ENCODE measurements at places on chromosomes 2 and 18.

DNA sequence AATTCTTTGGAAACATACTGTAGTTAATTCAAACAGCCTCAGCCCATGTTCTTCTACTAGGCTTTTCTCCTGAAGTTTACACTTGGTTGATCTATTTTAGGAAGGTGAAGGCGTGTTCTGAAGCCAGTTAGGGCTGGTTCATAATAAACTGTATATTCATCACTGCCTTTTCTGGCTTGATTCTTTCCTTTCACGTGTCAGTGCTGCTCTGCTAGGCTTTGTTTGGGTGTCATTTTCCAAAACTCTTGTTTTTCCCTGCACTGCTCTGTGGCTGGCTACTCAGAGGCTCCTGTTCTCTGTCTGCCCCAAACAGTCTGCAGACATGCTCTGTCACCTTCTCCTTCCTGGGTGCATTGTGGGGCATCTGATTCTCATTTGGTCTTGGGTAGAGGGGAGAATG is 136.1 kb downstream of the PARD3B start:
- no peak for DNase-seq

- DNase-seq = no peak
Observed at GRCh38 chr2:127110985-127111384, 4.0 kb upstream of the BIN1 start.

- DNase-seq = no peak
Observed at GRCh38 chr2:51084750-51085149, 52.8 kb upstream of the NRXN1 start.

DNA sequence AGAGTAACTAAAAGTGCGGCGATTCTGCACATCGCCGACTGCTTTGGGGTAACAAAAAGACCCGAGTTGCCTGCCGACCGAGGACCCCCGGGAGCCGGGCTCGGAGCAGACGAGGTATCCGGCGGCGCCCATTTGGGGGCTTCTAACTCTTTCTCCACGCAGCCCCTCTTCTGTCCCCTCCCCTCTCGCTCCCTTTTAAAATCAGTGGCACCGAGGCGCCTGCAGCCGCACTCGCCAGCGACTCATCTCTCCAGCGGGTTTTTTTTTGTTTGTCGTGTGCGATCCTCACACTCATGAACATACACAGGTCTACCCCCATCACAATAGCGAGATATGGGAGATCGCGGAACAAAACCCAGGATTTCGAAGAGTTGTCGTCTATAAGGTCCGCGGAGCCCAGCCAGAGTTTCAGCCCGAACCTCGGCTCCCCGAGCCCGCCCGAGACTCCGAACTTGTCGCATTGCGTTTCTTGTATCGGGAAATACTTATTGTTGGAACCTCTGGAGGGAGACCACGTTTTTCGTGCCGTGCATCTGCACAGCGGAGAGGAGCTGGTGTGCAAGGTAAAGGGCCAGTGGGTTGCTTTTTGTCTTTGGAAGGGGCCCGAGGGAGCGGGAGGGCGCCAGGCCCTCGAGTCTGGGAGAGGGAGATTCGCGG is 1.4 kb downstream of the TRIB2 start:
- no peak for DNase-seq

DNA sequence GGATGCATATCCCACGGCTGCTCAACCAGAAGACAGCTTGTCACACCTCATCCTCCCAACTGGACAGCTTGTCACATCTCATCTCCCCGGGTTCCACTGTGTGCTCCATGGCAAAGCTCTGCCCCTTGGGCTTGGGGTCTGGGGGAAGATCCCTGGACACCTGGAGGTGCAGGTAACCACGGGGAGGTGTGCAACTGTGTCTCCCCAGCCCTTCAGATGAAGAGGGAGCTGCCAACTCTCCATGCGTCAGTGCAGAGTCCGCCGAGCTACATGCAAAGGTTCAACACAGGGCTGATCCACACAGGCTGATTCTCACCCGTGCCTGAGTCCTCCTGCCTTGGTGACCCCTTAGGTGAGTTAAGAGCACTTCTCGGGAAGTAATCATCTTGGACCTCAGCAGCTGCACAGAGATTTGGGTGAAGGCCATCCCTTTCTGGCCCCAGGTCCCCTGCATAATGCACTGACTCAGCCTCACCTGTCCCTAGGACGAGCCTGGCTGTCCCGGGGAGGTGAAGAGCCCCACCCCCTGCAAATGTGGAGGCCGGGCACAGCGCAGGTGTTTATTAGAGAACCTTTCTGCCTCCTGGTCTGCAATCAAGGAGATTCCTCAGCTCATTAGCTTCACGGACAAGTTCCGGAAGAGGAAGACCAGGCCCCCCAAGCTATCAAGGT is 157.9 kb downstream of the PXDN start:
- DNase-seq = no peak

DNA sequence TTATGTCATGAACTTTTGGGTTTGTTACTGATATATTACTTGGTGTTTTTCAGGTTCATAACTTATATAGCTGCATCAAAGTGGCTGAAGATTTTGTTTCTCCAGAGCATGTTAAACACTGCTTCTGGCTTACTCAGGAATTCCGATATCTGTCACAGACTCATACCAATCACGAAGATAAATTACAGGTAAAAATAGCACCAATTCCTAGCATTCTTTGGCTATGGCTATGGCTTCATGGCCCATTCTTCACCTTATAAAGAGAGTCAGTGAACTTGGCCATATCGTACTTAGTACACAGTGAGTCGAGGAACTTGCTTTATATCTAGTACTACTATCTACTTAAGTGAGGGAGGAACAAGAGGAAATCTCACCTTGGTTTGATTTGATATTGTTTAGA is 49.9 kb downstream of the KDM3A start:
- DNase-seq = no peak

DNA sequence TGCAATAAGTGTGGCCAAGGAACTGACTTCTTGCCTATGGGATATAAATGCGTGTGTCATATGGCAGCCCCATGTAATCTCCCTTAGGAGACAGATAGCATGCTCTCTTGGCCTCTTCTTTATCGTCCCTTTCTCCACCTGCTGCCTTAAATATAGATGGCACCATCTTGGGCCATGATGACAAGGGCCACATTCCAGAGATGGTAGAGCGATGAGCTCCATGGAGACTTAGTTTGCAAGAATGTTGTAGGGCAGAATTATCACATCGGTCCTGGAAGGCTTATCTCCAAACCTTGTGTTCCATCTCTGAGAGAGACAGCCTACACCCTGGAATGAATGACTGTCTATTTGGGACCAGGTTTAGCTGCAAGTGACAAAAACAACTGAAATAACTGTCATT is 536.7 kb downstream of the TNS1 start:
- DNase-seq = no peak

GRCh38 chr18:24799176-24799575 is 338.7 kb downstream of the HRH4 start:
- no peak for DNase-seq

DNA sequence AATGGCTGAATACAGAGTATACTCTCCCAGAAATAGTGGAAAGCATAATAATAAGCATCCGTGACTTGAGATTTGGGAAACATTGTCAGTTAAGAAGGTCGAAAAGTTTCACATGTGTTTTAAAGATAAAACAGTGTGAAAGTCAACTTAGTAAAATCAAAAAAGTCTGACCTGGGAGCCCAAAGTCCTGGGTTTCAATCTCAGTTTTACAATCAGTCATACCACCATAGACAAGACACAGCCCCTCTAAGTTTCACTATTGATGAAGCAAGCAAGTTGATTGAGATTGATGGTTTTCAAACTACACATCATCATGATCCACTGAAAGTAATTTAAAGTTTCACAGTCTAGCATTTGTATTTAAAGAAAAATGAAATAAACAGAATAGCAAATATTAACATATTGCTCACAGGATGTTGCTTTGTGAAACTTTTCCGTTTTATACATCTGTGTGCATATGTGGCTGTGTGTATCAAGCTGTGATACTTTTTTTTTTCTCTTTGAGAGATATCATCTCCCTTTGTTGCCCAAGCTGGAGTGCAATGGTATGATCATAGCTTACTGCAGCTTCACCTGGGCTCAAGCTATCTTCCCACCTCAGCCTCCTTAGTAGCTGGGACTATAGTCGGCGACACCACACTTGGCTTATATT is 71.1 kb downstream of the PIK3C3 start:
- DNase-seq = no peak

DNA sequence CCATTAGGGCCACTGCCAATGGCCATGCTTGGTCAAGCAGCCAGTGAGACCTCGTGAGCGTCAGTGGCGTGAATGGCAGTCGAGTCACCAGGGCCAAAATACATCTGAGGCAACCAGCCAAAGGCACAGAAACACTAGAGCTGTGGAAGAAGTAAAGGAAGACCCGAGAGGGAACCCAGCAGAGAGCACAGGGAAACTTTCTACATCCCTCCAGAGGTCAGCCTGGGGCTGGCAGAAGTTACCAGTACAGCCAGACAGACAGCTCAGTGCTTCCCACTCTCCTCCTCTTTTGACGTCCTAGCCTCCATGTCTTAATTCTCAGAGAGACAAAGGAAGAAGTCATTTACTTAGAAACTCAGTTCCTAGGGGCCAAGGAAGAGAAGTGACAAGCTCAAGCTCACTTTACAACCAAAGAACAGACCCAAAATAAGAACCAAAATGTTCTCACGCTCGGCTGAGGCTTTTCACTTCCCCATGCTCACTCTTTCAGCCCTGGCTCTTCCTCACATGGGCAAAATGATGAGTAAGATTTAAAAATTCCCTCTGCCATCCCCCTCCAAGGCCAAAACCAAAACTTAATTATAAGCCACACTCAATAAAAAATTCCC is 8.7 kb downstream of the CYRIA start:
- DNase-seq = peak; percentile 82

DNA sequence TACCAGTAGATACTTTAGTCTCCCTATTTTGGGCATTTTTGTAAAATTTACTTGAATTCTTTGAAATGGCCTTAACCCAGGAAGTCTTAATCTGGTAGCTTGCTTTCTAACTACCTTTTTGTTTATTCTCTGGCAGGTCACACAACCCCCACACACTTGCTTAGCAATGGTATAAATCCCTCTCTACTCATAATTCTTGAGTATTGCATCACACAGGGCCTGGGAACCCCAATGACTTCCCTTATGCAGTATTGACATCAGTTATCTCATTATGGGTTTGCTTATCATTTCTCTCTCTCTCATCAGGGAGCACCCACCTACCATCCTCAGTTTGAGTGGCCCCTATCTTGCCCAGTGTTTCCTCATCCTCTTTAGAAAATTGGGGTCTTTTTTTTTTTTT is 207.1 kb downstream of the KCNS3 start:
- DNase-seq = no peak

DNA sequence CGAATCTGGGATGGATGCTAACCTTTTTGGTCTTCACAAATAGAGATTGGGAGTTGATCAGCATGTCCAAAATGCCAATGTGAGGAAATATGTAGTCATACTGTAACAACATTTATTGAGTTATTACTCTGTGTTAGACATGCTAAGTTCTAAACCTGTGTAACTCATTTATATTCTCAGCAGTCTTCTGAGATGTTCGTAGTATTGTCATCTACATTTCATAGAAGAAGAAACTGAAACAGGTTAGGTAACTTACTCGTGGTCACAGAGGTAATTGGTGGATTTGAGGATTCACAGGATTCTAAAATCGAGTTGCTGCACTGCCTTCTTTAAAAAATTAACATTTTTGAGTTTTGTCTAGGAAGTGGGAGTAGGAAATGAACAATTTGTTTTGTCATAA is 162.1 kb downstream of the UBE2E3 start:
- DNase-seq = no peak

GRCh38 chr2:65620524-65620923 is 188.1 kb upstream of the SPRED2 start:
- no peak for DNase-seq

DNA sequence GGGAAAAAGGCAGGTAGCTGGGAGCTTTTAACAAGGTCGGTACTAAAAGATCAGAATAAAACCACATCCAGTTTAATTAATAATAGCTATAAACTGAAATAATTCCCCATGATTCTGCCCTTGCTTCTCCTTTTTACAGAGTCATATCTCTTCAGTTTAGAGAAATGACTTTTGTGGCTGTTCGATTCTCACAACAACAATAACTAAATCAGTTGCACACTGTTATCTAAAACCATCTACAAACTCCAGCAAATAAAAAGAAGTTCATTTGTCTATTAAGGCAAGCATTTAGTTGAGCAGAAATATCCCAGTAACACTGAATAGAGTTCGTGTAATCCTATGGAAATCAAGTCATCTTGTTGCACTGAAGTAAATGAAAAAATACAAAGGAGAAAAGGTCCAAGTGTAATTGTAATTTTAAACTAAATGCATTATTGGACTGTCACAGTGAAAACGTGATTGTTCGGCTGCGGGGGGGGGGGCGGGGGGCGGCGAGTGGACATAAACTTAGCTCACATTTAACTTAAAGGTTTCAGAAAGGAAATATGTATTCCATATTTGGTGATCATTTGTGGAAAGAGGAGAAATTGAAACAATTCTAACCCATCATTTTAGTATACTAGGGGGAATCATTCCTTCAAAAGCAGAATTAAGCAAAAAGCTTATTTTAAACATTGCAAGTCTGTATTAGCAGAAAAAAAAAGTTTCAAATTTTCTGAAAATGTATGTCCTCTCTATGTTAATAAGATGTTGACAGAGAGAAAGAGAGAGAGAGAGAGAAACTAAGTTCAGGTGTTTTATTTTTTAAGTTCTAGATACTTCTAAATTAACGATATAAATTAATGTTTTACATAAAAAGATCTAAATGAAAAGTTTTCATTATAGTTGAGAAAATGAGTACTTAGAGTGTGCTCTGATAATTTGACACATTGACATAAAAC is 144.5 kb downstream of the MEIS1 start:
- no peak for DNase-seq

GRCh38 chr2:186426153-186427016 is 59.7 kb upstream of the ZC3H15 start:
- no peak for DNase-seq

DNA sequence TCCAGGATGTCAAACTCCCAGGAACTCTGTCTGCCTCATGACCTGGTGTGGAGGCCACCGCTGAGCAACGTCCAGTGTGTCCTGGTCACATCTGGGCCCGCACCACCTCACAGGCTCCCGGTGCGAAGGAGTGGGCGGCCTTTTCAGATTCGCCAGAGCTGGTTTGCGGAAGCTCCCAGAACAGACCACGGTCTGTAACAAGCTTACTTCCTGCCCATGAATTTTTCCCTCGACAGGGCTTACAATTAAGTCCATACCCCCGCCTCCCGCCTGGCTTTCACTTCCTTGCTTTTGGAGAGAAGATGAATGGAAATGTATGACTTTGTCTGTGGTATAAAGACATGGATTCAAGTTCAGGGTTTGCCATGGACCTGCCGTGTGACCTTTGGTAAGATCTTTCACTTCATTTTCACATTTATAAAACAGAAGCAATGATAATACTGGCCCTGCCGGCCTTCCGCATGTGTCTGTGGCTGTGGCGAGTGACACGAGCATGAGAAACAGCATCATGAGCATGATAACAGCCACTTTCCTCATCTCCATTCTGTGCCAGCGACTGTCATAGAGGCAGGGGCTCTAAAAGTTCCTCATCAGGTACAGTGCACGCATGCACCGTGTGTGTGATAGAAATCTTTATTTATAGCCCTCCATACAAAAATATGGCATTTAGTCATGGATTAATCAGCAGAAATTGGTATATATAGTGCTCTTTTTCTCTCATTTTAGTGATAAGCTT is 31.0 kb upstream of the KCNF1 start:
- DNase-seq = no peak

- DNase-seq = no peak
Observed at GRCh38 chr2:146893500-146894041, 951.3 kb upstream of the ACVR2A start.

- DNase-seq = no peak
Observed at GRCh38 chr2:11753452-11753885, 7.0 kb downstream of the LPIN1 start.

All from Ammon's horn (tissue), 1 donor.